ENCODE measurements at places on chromosomes 16 and 17. TPM values are rescaled to one million over a fixed set of nuclear protein-coding genes. Genes with fewer than 3 reads are reported as not detected.

DNA sequence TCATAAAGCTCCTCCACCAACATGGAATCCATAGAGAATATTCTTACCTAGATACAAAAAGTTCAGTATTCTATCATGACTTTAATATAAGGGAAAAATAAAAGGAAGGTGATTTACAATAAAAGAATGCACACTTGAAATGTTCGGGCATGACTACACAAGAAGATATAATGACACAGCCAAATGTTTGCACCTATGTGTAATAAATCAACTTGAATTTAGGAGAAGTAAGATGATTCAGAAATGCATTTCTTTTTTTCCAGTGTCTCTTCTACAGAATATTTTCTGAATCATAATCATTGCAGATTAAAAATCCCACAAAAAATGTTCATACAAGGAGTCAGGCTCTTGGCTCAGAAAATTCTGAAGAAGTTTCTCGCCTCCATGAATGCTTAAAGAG, 404.0 kb upstream of the HSBP1 start:
- DNase-seq, result no peak

- DNase-seq, result no peak
These were observed 26.0 kb upstream of the ZNF423 start for GRCh38 chr16:49881890-49882289.

- no peak for DNase-seq
These were observed 16.4 kb downstream of the SAP30BP start for GRCh38 chr17:75683583-75683982.

- DNase-seq, result no peak
These were observed 6.2 kb upstream of the SLC25A19 start for GRCh38 chr17:75295201-75296158.

GRCh38 chr17:44906010-44906646, 6.9 kb upstream of the EFTUD2 start:
- no peak for DNase-seq

GRCh38 chr17:42518046-42518754, 17.8 kb upstream of the NAGLU start:
- DNase-seq, result peak; percentile 95

GRCh38 chr16:17564856-17565255, 94.1 kb upstream of the XYLT1 start:
- DNase-seq, result no peak

DNA sequence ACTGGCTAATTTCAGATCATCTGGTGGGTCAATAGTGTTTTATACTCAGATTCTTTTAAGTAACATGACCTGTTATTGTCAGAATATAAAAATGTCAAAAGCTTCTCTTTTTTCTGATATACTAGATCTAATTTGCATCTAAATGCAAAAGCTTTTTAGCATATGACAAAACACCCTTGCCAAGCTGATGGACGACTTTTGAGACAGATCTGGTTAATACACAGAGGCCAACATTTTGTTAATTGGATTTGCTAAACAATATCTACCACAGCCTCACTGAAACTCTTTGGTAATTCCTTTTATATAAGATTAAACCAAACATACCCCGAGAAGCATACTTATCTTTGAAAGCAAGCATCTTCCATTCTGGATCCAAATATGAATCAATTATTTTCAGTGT, 10.3 kb upstream of the NOL11 start:
- DNase-seq, result no peak

GRCh38 chr17:78821961-78822360, 18.7 kb downstream of the USP36 start:
- no peak for DNase-seq

DNA sequence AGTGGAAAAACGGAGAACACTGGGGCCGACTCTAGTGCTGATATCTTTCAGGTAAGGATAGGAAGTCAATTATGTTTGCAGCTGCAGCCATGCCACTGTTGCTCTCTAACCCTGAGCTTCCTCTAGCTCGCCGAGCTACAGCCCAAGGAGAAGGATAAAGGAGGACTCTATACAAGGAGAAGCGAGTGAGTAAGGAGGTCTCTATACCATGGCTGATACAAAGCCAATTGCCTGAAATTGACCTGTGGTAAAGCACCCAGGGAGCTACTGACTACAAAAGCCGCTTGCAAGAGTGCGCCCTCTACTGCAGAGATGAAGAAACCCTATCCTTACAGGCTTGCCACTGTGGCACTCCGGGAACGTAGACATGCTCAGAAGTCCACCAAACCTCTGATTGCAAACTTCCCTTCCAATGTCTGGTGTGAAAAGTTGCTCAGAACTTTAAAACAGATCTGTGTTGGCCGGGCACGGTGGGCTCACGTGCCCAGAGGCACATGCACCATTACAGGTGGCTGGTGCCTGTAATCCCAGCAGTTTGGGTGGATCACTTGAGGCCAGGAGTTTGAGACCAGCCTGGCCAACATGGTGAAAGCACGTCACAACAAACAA, 10.8 kb upstream of the SLC46A1 start:
- DNase-seq, result peak; percentile 14

DNA sequence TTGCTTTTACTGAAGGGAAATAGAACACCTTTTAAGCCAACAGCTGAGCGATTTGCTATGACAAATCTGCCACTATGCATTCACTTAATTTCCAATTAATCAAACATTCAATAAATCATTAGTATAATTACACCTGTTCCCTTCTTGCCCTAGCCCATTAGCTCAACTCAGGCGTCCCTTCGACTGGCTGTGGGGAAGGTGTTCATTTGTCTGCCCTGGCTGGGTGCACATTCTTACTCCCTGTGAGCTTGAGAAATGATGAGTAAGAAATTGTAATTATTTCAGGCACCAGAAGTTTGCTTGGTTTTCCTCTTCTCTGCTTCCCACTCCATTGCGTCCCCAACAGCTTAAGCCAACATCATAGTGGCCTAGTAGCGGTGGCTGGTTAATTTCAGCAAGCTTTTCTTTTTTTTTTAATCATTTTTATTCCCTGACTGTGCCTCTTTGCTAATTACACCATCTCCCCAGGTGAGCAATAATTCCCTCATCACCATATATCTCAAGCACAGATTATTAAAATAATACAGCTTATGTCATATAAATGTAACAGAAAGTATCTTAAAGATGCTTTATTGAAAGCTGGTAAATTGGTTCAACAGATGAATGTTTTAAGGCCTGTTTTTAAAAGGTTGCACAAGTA, 623.9 kb upstream of the RBFOX1 start:
- DNase-seq, result no peak

GRCh38 chr16:778909-779527, 9.2 kb downstream of the RPUSD1 start:
- no peak for DNase-seq

DNA sequence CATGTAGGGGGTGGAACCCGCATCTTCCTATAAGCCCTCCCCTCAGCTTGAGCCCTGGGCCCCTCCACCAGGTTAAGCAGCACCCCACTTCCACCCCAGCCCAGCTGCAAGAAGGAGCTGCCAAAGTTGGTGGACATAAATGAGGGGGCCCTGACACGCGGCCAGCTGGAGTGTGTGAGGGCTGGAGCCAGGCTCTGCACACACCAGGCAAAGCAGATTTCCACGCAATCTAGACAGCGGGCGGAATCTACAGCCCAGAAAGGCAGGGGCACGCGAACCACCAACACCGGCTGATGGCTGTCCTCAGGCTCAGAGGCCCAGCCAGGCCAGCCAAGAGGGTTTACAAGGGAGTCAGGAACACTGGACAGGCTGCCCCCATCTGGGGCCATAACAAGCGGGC, 171.2 kb downstream of the ZNF423 start:
- no peak for DNase-seq

GRCh38 chr16:69112285-69113129, 7.1 kb downstream of the HAS3 start:
- DNase-seq, result no peak

DNA sequence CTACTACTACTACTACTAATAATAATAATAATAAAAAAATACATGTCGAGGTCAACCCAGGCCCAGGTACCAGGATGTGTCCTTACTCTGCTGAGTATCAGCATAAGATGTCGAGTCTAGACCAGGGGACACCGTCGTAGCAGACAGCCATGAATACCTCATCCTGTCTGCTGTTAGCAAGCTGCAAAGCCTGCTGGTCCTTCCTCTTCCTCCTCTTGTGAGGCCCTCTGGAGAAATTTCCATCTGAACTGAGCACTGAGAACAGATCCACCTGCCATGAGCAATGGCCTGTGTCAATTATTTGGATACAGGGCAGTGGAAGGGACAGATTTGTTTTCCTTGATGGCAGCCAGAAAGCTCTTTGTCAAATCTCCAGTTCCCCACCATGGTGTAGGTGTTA, 168.5 kb downstream of the XYLT1 start:
- DNase-seq, result no peak

GRCh38 chr16:9091867-9092281, 430 bp downstream of the HAPSTR1 start:
- DNase-seq, result no peak

GRCh38 chr16:144797-145252, 6.4 kb upstream of the NPRL3 start:
- DNase-seq, result no peak

DNA sequence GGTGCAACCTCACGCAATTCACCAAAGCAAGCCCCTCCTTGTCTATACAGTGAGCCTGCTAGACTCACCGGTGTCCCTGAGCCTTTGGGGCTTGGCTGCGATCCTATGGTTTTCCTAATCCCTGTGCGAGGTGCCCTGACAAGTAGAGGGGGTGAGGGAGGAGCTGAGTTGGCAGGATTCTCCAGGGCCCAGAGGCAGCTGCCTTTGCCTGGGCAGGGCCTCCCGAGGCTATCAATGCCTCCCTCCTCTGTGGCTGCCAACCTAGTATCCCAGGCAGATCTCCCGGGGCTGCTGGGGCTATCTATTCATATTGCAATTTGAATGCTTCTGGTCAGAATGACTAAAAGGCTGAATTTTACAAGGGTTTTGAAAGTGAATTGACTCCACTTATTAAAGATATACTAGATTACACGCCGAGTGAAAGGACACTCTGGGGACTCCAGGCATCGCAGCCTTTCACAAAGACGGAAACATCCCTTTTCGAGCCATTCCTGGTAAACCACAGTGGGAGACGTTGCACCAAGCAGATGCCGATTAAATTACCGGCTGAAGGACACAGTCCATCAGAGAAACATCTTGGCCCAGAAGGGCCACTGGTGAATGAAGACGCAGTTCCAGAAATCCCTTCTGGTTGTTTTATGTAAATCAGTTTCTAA, 11.3 kb upstream of the PITPNM3 start:
- DNase-seq, result no peak

- DNase-seq, result no peak
These were observed 176.7 kb downstream of the SOX9 start for GRCh38 chr17:72297326-72298115.

DNA sequence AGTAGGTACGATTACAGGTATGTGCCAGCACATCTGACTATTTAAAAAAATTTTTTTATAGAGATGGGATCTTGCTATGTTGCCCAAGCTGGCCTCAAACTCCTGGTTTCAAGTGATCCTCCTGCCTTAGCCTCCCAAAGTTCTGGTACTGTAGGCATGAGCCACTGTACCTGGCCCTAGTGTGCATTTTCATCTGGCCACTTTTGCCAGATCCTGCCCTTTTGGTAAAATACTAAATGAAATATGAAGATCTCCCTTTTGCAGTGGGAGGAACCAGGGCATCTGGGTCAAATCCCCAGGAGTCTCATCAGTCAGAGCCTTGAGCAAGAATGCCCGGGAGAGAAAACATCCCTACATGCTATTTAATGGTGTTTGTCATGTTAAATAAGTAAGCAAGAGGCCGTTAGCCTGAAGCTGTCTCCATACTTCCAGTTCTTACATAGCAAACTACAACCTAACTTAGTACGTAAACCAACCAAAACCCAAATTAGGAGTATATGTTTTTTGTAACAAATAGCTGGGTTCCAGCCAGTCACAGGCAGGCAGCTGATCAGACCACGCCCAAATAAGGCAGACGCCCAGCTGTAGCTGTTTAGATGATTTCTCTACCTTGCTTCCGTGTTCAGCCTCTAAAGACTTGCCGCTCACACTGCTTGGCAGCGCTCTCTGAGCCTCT, 46.5 kb upstream of the CLEC18A start:
- no peak for DNase-seq

DNA sequence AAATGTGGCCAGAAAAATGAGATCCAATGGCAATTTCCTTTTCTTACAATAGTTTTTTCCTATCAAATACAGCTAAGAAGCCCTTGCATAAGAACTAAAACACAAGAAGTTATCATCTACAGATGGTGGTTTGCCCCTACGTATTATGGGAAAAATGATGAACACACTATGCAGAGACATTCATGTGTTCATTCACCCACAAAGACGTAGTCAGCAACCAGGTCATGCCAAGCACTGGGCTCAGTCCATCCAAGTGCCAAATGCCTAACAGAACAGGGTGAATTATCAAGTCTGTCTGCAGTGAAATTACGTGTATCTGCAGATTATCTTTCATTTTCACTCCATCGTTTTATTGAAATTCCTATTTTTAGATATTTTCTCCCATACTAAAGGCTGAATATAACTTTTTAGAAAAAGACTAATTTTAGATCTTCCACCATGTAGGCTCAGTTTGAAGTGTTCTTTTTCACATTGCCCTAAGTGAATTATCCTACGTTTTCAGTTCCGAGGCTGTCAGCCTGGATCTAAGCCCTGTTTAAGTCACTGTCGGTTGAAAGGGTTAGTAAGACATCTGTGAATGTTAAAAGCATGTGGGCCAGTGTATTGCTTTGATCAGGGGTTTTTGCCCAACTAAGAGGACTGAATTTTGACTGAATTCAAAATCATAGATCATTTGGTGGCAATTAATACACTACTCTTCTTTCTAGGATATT, 78.1 kb upstream of the DHX40 start:
- DNase-seq, result no peak

Gene MARVELD3
- not detected for total RNA-seq

Gene CDK3
- 1.7 TPM for total RNA-seq

Gene MT3
- not detected for total RNA-seq

Gene ITGB4
- total RNA-seq, result 4.8 TPM

Gene NPIPA3
- 0.73 TPM for total RNA-seq

Gene ZC3H18
- total RNA-seq, result 31.0 TPM

Gene TBC1D28
- total RNA-seq, result not detected

Gene PRM3
- not detected for total RNA-seq

Gene CCL3
- total RNA-seq, result not detected

Gene MPP2
- 1.2 TPM for total RNA-seq

Gene STH
- not detected for total RNA-seq

Gene SSTR5
- not detected for total RNA-seq

Gene ALOX12
- total RNA-seq, result not detected

Gene CHST5
- not detected for total RNA-seq

All from glomerular endothelial cell (primary cell).